ENCODE measurements at places on chromosomes 2 and 18.

DNA sequence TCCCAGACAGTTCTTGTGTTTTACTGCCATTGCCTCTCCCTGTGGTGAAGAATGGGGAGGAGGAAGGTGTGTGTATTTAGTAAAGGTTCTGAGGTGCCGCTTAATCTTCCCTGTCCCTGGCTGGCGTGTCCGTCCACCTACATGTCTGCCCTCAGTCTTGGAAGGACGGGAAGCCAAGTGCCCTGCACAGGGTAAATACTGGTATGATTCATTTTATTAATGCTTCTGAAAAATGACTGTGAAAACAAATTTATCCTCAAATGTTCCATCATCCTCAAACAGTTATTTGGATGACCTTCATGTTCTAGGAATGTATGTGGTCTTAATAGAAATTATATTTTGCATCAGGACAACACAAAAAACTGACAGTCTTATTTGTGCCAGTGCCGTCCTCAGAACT is 6.6 kb downstream of the EPAS1 start:
- no peak for DNase-seq

DNA sequence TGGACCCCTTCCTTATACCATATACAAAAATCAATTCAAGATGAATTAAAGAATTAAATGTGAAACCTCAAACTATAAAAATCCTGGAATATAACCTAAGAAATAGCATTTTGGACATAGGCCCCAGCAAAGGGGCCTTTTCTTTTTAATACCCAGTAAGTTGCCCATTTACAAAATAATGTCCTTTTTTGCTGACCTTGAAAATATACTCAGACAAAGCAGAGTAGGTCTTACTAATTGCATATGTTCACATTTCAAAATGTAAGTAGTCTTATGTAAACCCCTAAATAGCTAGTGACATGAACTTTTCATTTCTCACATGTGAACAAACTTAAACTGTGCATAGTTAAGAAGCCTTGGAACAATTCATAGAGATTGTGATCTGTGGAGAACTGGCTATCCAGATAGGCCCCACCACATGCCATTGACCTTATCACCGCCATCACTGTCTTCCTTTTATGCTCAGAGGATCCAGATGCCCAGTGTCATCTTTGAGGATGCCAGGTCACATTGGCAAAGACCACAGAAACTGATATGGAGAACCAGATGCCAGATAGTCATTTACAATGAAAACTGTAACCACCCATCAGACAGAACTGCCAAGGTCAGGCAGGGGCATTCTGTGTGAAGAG is 282.4 kb upstream of the RAB12 start:
- no peak for DNase-seq

DNA sequence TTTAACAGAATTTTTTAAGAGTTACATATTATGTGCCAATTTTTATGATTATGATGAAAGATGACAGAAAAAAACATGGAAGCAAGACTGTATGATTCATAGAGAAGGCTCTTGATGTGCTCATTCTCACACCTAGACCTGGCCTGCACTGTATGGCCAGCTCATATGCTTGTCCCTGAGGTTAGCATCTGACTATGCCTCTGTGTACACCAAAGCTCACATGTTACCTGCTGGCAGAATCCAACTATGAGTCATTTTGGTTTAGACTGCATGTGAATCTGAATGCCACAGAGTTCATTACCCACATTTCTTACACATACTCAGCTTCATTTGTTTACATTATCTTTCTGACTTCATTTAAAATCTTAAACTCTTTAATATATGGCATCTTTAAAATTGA is 139.0 kb downstream of the DSC3 start:
- DNase-seq: no peak

GRCh38 chr2:176072951-176073904 is 10.5 kb downstream of the EVX2 start:
- DNase-seq: no peak

DNA sequence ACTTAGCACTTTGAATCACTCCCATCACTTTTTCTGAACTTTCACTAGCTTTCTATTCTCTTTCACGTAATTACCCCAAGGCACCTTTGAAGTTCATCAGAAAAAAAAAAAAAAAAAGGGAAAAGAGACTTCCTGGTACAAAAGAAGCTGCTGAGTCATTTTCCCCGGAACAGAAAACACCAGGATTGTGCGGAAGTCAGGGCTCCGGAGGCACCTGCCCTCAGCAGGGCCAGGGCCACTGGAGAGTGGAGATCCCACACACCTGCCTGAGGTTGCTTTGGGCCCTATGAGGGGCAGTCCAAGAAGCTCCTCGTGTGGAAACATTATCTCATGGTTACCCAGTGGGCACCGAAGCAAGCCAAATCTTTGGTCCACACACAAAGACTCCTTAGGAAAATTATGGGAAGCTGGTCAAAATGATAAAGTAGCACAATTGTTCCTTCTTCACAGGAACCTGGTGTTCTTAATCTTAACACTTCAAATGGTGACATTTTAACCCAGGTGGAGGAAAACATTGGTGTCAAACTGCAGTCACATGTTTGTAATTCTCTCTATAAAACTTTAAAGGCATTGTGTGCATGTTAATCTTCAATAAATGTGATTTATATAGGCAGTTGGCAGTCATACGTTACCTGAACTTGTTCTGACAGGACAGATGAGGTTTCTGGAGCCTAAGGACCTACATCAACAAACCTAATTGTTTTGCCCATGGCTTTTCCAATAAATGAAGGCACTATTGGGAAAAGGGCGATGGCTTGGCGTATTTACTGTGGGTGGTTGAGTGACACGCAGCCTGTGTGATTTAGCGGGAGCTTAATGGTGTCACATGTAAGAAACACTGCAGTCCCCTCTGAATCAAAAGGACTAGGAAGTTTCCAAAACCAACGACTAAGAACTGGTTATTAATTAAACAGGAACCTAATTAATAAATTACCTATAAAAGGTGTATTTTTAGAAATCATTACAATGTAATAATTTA is 23.4 kb upstream of the FAM110C start:
- no peak for DNase-seq

DNA sequence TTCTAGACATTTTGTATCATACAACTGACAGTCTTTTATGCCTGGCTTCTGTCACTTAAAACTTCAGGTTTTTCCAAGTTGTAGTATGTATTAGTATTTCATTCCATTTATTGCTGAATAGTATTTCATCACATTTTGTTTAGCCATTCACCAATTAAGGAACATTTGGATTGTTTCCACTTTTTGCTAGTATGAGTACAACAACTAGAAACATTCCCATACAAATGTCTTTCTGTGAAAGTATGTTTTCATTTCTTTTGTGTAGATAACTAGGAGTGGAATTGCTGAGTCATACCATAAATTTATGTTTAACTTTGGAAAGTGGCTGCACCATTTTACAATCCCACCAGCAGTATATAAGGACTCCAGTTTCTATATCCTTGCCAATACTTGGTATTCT is 135.9 kb downstream of the ATAD2B start:
- no peak for DNase-seq

DNA sequence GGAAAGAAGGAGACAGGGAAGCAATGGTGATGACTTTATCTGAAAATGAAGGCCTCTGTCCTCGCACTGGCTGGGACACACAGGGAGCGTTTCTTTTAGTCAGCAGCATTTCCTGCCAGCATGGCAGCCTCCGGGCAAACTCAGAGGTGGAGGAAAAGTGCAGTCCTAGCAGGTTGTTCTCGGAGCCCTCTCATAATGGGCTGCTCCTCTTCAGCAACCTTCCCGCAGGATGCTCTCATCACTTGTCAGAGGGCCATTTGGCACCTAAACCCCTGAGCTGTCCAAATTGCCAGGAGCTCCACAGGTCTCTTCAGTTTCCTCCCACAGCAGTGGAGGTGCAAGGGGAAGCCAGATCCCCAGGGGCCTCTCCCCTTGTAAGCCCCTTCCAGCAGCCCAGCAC is 6.2 kb downstream of the STK39 start:
- no peak for DNase-seq

- no peak for DNase-seq
Observed at GRCh38 chr2:46493241-46493970, 14.0 kb downstream of the TMEM247 start.

DNA sequence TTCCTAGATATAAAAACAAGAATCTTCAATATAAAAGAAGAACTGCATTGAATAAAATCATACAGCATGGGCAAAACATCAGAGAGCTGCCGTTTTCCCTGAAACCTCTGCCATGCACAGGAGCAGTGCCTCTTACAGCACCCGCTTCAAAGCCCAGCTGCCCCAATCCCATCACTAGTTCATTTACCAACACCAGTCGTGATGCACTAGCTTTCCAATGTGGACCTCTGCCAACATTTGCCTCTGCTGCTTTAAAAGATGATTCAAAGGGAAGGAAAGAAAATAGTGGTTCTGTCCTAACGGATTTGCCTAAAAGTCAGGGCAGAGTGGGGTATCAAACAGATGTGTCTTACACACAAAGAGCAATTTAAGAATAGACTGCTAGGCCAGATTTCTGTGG is 43.4 kb upstream of the AP1S3 start:
- DNase-seq: no peak

GRCh38 chr2:112087346-112088020 is 32.4 kb downstream of the TMEM87B start:
- no peak for DNase-seq

- DNase-seq: no peak
Observed at GRCh38 chr2:46988230-46988629, 72.6 kb upstream of the MCFD2 start.

DNA sequence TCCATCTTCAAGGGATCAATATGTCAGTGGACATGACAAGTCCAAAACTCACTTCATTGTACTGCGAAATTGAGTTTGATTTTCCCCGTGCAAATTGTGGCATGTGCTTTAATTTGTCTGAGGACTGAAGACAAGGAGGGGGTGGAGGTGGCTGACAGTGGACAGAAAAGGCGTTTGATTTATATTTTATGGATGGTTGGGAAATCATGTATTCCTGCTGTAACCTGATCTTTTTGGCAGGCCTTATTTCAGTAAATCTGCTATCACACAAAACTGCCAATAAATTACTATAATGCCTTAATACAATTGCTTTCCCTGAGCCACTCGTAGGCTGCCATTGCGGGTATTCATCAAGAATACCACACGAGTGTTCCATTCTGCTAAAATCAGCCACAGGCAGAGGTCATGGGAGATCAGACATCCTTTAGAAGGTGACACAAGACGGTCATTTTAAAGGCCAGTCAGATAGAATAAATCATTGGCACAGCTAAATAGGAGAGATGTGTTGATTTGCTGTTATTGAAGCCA is 720.5 kb downstream of the MBD2 start:
- DNase-seq: no peak

DNA sequence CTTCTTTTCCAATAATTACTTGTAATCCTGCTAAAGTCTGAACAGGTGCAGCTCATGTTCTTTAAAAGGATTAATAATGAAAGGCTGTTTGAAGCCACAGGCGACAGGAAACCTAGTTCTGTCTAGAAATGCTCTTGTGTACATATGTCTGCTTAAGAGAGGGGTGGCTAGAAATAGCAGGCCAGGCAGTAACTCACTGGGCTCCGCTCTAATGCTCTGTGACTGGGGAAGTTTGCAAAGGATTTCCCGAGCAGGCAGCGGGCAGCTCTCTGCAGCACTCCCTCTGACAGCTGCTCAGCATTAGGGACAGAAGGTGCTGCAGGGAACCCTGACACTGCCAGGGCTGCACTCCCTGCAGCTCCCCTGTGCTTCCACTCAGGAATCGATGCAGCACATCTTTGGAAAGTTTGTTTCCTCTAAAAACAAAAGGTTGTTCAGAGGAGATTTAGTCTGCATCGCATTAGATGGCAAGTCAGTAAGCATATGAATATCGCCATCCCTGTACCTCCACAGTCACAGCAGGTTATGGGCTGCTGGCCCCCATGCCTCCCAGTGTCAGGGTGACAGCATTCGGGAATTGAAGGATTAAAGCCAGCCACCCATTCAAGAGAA is 33.1 kb upstream of the TTC39C start:
- no peak for DNase-seq

DNA sequence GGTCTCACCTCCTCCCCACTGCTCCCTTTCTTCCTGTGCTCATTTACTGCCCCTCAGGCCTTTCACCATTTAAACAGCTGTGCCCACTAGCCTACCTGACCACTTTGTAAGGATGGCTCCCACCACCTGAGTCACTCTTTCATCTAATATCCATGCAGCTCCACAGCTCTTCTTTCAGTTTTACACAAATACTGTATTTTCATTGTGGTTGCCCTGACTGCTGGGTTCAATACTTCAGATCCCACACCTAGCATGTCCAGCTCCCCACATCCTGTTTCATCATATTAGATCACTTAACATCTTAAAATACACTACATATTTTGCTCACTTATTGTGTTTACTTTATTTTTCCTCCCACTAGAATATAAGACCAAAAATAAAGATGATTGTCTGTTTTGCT is 1110.6 kb downstream of the TSN start:
- DNase-seq: no peak

GRCh38 chr2:109256111-109256510 is 127.1 kb downstream of the SH3RF3 start:
- no peak for DNase-seq

GRCh38 chr2:74553892-74554819 is at the start of the genes DOK1 and LOXL3:
TSS of gene DOK1 (plus strand) at chr2:74554720. CDS start at chr2:74554755, 35 bp downstream.
TSS of gene LOXL3 (minus strand) at chr2:74553942. CDS start at chr2:74552634, 1,308 bp downstream.
- DNase-seq: no peak

- no peak for DNase-seq
Observed at GRCh38 chr2:170711774-170712652, 3.1 kb upstream of the SP5 start.

- DNase-seq: no peak
Observed at GRCh38 chr2:171807119-171807518, 86.9 kb downstream of the SLC25A12 start.

DNA sequence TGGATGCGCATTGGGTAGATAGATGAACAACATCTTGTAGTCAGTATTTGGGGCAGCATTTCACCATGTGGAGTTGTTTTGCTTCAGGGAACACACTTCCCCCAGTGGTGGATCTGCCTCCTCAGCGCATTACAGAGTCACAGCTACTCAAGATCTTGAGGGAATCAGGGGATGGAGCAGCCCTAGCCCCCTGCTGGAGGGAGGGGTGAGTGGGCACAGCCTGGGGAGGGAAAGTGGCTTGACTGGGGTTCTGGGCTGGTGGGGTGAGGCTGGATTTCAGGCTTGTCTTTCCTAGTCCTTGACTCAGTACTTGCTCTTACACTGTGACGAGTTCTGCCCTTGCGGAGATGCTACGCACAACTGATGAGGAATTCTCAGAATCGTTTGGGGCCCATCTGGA is 271.0 kb upstream of the HS6ST1 start:
- DNase-seq: no peak

DNA sequence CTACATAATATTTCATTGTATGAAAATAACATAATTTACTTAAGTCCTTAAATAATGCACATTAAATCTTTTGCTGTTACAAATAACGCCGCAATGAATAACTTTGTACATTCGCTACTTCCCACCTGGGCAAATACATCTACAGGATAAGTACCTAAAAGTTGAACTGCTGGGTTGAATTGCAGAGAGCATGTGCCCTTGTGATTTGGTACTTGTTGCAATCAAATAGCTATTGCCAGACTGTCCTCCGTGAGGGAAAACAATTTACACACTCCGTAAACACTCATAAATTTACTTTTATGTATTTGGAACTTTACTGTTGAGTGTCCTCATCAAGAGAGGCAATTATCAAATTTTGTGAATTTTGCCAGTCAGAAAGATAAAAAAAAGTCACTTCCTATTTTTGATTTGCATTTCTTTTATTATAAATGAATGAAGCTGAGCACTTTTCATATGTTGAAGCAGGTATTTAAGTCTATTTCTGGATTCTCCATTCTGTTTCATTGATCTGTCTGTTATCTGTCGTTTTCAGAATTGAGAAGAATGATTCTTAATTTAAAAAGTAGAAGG is 140.8 kb upstream of the SERTAD2 start:
- DNase-seq: no peak

GRCh38 chr2:181218401-181218821 is 238.0 kb downstream of the UBE2E3 start:
- no peak for DNase-seq
